ENCODE measurements at places on chromosomes 2 and 18.
A peak's percentile ranks its signal among the peaks of the same experiment; 100 is the strongest.

- no peak for DNase-seq
Observed at GRCh38 chr2:232833830-232834229, 36.2 kb upstream of the SNORC start.

DNA sequence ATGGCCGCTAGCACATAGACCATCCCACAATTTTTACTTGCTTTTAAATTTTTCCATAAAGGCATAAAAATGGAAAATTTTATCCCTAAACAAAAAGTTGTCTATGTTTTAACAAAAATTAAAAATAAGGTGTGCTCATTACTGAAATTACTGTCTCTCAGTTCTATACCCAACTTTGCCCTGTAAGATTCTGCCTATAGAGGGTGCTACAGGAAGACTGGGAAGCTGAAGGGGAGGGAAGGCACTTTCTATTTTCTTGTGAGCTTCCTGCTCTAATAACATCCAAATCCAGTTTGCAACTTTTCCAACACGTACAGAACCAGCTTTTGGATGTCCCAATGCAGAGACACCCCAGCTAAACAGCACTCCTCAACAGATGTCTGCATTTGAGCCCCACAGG lies 666.9 kb downstream of the PLCL1 start:
- DNase-seq = no peak

GRCh38 chr2:221133941-221134340 lies 438.2 kb downstream of the EPHA4 start:
- DNase-seq = no peak

DNA sequence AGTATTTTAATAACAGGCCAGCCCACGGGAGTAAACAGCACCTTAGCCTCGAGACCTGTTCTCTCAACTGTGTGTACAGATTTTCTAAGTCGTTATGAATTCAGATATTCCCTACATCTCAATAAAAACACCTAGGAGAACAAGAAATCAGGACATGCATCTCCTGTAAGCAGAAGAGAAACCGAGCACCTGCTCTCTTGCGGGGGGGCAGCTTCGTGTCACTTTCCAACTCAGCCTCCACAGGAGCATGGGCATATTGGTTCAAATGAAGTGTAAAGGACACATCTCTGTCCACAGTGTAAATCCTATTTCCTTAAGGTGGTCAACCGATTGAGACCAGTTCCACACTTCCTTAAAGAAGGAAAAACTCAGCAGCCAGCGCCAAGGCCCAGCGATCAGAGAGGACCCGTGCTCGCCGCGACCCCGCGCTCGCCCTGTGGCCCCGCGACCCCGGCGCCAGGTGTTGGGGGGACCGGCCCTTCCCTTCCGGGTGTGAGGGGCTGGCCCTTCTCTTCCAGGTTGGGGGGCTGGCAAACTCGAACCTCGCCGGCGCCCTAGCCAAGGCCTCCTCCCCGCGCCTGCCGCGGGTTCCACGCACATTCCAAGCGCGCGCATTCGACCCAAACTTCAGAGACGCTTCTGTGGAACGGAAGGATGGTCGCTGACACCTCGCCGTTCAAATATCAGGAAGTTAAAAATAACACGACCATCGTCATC lies 652 bp downstream of the SH3YL1 start:
- DNase-seq = no peak

- DNase-seq = no peak
Observed at GRCh38 chr2:192035731-192036442, 158.8 kb downstream of the TMEFF2 start.

GRCh38 chr2:29729401-29729800 lies 192.0 kb downstream of the ALK start:
- no peak for DNase-seq

GRCh38 chr18:45749918-45750689 lies 26.1 kb downstream of the SLC14A1 start:
- DNase-seq = peak; percentile 35

GRCh38 chr2:26514045-26514444 lies 36.1 kb upstream of the OTOF start:
- no peak for DNase-seq

DNA sequence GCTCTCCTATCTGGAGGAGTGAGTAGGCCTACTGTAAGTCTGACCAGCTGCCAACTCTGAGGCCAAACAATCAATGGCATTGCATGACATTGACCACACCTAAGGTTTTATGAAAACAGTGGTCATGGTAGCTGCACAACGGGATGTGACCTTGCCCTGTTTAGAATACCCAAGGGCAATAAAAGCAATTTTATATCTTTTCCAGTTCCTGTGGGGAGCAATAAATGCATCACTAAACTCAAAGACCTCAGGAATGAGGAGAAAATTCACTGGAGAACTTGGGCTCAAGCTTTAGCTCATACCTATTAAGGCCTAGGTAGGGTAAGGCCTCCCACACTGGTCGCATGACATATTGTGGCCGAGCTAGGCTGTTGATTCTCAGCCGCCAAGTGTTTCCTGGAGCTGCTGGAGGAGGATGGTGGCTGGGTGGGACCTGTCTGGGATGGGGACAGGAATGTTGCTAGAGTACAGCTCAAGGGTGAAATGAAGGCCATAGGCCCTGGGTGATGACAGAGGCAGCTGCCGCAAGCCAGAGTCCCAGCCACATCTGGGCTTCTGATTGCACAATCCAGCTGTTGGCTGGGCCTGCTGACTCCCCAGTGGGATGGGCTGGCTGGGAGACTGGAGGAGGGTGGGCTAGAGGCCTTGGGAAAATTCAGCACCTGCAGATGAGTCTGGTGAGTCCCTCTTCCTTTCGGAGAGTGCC lies 313.7 kb downstream of the CYP26B1 start:
- DNase-seq = peak; percentile 97

DNA sequence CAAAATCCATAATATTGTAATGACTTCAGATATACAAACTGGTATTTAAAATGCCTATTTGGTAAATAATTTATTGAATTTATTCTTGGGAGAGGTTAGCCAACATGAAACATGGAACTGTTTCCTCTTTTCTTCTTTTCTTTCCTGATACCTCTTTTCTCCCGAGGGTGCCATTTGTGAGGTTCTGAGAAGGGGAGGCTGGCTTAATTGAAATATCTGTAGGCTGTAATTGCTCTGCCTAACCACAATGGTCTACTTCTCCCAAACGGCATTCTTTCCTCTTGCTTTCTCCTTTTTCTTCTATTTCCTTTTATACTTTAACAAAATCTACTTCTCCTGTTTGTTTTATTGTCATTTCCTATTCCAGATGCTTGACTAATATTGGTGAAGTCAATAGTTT lies 114.9 kb downstream of the TCF4 start:
- DNase-seq = no peak

GRCh38 chr18:12777500-12777944 lies 74.7 kb downstream of the PSMG2 start:
- no peak for DNase-seq

- no peak for DNase-seq
Observed at GRCh38 chr2:104538077-104538476, 315.8 kb upstream of the POU3F3 start.

DNA sequence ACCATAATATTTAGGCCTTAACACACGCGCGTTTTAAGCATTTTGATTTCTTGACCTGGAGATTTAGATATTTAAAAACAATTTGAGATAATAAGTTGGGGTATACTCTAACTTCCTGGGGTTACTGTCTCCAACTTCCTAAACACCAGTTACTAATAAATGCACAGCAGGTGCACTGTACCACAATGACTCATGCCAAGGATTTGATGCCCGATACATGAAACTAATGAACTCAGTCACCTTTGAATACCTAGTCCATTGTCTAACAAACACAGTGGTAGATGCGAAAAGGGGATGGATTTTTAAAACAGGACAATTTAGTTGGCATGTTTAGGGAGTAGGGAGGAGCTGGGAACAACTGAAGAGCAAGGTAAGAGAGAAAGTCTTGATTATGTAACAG lies 21.2 kb downstream of the CABYR start:
- DNase-seq = no peak

- no peak for DNase-seq
Observed at GRCh38 chr2:161068670-161069069, 91.6 kb upstream of the TANK start.

GRCh38 chr2:219025637-219026585 lies 15.4 kb downstream of the CFAP65 start:
- DNase-seq = no peak

- no peak for DNase-seq
Observed at GRCh38 chr2:7829241-7829640, 852.6 kb upstream of the ID2 start.

DNA sequence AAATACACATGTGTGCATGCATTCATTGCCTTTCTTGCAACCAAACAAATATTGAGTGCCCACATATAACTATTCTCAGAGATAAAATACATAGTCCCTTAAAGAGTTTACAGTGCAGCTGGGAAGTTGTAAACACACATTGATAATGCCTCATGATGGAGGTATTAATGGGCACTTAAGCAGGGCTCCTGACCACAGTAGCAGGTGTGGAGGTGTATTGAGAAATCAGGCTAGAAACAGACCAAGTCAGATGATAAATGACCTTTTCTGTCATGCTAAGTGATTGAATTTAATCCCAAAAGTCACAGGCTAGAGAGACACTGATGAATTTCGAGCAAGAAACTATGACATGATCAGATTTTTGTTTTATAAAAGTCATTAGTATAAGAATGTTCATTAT lies 157.7 kb downstream of the ZNF385B start:
- no peak for DNase-seq

DNA sequence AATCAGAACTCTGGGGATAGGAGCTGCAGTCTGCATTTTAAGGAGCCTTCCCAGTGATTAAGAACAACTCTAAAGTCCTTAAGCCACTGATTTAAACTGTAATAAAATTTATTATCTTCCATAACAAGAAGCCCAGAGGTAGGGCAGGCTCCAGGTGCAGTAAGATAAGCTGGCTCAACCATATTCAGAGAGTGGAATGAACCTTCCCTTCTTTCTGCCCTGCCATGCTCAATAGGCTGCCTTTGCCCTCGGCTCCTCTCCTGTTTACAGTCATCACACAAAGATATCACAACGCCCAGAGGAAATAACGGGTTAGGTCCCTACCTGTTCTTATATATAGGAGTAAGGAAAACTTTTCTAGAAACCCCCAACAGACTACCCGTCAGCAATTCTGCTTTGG lies 90.5 kb upstream of the CDCA7 start:
- DNase-seq = no peak

GRCh38 chr18:79502782-79503181 lies 107.1 kb downstream of the NFATC1 start:
- no peak for DNase-seq

- DNase-seq = peak; percentile 48
Observed at GRCh38 chr2:108607706-108608301, 73.5 kb downstream of the LIMS1 start.

GRCh38 chr2:128262315-128263253 lies 56.1 kb downstream of the HS6ST1 start:
- no peak for DNase-seq

DNA sequence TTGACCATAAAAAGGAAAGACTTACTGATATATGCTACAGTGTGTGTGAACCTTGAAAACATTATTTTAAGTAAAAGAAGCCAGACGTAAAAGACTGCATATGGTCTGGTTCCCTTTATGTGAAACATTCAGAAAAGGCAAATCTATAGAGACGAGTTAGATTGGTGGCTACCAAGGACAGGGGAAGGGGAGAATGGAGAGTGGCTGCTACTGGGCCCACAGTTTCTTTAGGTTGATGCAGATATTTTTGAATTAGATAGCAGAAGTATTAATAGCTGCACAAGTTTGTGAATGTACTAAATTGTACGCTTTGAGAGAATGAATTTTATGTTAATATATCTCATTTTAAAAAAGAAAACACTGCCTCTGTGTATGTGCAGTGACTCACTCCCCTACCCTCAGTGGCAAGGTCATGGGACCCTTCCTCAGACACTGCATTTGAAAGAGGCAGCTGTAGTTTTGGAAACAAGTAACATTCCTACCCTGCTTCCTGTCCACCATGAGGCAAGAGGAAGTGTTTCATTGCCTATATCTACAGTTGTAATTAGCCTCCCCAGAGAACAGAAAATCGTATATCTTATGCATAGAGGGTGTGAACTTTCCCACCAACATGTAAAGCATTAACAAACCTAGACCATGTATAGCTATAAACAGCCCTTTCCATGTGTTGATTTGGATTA lies 29.8 kb upstream of the ARMC9 start:
- no peak for DNase-seq

DNA sequence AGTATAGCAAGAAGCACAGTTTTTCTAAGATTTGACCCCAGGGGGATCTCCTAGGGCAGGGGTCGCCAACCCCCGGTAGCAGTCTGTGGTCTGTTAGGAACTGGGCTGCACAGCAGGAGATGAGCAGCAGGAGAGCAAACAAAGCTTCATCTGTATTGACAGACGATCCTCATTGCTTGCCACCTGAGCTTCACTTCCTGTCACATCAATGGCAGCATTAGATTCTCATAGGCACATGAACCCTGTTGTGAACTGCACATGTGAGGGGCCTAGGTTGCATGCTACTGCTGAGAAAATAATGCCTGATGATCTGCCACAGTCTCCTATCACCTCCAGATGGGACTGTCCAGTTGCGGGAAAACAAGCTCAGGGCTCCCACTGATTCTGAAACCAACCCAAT lies 136.2 kb downstream of the RGPD3 start:
- no peak for DNase-seq

GRCh38 chr2:28344756-28345373 lies 47.8 kb upstream of the FOSL2 start:
- DNase-seq = no peak
